ENCODE measurements at places on chromosomes 12 and 14.

DNA sequence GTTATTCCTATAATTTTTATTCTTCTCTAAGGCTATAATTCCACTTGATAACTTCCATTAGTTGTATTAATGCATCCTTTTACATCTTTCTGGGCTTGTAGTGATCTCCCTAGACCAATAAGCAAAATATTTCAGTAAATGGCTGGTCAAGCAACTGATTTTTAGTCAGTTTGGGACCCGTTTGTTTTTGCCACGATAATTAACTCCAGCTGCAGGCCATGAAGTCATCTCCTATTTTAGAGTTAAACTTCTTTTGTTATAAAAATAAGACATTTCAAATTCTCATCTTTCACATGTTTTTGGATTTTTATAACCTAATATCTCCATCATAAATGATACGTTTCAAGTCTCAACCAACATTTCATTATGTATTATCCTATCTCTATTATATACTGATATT, 49.4 kb downstream of the MAGOHB start:
- no peak for DNase-seq

DNA sequence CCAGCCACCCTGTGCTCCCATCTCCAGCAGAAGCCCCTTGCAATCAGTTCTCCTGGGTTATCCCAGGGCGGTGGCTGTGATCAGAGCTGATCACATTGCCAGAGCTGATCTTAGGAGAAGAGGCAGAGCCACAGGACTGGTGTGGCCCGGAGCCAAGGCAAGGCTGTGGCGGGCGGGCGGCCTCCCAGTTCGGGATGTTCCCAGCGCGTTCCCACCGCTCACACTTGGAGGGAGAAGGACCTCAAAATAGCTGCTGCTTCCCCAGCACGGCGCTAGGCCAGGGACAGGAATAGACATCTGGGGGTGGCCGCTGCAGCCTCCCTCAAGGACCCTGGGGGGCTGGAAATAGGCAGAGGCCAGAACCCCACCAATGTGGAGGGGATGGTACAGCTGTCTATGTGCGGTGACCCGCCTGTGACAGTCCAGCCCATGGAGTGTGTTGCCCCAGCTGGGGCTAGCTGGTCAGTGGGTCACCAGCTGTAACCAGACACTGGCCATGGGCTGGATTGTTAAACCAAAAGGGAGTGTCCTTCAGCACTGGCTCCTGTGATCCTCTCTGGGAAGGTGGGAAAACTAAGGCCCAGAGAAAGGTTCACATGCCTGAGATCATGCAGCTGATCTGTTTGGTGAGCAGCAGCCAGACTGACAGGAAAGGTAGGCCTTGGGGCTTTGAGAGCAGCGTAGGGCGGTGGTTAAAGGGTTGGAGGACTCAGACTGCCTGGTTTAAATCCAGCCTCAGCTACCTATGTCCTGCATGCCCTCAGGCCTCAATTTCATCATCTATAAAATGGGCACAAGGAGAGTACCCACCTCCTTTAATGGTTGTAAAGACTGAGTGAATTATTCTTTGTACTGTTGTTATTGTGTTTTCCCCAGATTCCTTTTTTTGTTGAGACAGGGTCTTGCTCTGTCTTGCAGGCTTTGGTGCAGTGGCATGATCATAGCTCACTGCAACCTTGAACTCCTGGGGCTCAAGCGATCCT, 8.0 kb upstream of the POP5 start:
- DNase-seq = no peak

- peak; percentile 36 for DNase-seq
Observed at GRCh38 chr14:100524933-100525243, 62.3 kb downstream of the BEGAIN start.

DNA sequence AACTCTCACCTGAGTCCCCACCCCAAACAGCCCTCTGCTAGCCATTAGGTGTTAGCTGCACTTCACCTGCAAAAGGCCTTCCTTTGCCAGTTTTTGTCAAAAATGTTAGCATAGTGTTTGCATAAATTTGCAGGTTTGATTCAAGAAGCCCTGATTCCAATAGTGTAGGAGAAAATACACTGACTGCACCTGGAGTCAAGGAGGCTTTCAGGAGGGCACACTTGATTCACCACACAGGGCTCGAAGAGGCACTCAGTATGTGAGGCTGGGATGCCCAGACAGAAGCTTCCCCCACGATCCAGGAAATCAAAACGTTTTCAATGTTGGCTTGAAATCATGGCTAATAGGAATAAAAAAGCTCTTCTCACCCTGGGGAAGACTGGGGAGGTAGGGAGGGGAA, 40.5 kb upstream of the DDX11 start:
- DNase-seq = no peak

GRCh38 chr12:53414756-53415417, 8.8 kb upstream of the AMHR2 start:
- DNase-seq = no peak

GRCh38 chr14:97306760-97307246, 509.6 kb downstream of the VRK1 start:
- no peak for DNase-seq

DNA sequence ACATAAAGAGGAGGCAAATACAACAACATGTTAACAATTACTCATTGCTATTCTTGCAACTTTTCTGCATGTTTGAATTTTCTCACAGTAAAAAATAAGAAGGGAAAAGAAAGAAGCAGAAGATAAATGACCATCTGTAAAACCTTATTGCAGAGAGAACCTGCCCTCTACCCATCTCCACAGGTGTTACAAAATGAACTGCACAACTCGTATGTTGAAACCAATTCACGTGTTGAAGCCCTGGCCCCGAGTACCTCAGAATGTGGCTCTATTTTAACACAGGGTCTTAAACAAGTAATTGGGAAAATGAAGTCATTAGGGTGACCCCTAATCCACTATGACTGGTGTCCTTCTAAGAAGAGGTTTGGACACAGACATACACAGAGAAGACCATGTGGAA, 39.5 kb downstream of the FOXN3 start:
- no peak for DNase-seq

DNA sequence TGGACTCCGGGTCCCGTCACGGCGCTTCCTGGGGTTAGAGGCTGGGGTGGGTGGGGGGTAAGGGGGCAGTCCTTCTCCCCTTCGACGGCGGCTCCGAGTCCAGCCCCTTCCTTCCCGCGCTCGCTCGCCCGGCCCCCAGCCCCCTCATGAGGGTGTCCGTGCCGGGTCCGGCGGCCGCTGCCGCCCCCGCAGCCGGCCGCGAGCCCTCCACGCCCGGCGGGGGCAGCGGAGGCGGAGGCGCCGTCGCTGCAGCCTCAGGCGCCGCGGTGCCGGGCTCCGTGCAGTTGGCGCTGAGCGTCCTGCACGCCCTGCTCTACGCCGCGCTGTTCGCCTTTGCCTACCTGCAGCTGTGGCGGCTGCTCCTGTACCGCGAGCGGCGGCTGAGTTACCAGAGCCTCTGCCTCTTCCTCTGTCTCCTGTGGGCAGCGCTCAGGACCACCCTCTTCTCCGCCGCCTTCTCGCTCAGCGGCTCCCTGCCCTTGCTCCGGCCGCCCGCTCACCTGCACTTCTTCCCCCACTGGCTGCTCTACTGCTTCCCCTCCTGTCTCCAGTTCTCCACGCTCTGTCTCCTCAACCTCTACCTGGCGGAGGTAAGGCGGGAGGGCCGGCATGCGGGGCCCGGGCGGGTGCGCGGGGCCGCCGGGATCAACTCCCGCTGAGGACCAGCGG, 500 bp downstream of the GPR137C start:
- DNase-seq = peak; percentile 22

- DNase-seq = no peak
Observed at GRCh38 chr12:3617565-3617964, 126.6 kb downstream of the PRMT8 start.
